Mammary epithelial cell (primary cell): ENCODE measurements at places on chromosomes 2 and 18. TPM values are rescaled to one million over a fixed set of nuclear protein-coding genes. Genes with fewer than 3 reads are reported as not detected.

Gene SOCS6
- 22.7 and 25.1 TPM in 2 replicates for total RNA-seq

GRCh38 chr2:119366161-119366648 lies 429 bp downstream of the C2orf76 start:
- DNase-seq = no peak

GRCh38 chr2:205496370-205496769 lies 185.9 kb upstream of the NRP2 start:
- DNase-seq = no peak

DNA sequence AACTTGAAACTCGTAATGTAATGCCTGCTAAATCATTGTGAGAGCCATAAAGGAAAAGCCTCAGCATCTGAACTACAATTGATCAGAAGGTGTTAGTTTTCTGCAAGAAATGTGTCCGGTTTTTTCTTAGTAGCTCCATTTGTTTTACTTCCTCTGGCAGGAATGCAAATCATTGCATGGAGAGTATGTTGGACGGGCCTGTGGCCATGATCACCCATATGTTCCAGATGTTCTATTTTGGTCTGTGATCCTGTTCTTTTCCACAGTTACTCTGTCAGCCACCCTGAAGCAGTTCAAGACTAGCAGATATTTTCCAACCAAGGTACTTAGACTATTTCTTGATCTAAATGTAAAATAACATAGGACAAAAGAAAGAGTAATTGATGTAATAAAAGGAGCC lies 126.6 kb downstream of the DPP4 start:
- DNase-seq = no peak

Gene GNLY
- not detected in 2 replicates for total RNA-seq

- DNase-seq = no peak
Observed at GRCh38 chr2:159175182-159175581, 111.3 kb downstream of the WDSUB1 start.

Gene CCDC68
- total RNA-seq = 2.2 TPM

GRCh38 chr2:54648256-54648655 lies 75.2 kb upstream of the EML6 start:
- DNase-seq = no peak

DNA sequence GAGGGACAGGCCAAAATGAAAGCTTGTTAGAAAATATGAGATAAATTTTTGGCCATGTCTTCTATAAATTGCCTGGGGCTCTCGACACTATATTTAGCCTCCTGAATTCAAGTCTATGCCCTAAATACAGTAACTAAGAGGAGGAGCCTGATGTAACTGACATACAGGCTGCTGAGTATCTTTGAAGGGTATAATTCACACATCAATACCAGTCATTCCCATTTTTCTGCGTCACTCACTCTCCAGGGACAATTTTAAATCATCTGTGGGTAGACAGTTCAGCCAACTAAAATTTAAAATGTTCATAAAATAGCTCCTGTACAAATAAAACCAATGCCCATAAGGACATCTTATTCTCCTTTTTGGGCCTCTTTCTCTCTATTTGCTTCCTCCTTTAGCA lies 105.9 kb downstream of the AP1S3 start:
- no peak for DNase-seq

Gene CHRNG
- not detected for total RNA-seq
